ENCODE measurements at places on chromosomes 3 and 15.

DNA sequence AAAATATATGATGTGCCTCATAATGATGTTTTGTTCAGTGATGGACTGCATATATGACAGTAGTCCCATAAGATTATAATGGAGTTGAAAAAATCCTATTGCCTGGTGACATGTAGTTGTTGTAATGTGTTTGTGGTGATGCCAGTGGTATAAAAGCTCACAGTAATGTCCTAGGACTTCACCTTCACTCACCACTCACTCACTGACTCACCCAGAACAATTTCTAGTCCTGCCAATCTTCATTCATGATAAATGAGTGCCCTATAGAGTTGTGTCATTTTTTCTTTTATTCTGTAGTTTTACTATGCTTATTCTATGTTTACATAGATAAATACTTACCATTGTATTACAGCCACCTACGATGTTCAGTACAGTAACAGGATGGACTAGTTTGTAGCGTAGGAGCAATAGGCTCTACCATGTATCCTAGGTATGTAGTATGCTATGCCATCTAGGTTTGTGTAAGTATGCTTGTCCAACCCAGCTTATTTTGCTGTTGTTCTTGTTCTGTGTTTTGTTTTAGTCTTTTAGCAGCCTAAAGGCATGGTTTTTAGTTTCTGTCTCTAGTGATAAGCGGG is 88.5 kb upstream of the LRRFIP2 start:
- DNase-seq, result no peak

GRCh38 chr15:68445351-68445750 is 13.4 kb upstream of the ITGA11 start:
- no peak for DNase-seq

DNA sequence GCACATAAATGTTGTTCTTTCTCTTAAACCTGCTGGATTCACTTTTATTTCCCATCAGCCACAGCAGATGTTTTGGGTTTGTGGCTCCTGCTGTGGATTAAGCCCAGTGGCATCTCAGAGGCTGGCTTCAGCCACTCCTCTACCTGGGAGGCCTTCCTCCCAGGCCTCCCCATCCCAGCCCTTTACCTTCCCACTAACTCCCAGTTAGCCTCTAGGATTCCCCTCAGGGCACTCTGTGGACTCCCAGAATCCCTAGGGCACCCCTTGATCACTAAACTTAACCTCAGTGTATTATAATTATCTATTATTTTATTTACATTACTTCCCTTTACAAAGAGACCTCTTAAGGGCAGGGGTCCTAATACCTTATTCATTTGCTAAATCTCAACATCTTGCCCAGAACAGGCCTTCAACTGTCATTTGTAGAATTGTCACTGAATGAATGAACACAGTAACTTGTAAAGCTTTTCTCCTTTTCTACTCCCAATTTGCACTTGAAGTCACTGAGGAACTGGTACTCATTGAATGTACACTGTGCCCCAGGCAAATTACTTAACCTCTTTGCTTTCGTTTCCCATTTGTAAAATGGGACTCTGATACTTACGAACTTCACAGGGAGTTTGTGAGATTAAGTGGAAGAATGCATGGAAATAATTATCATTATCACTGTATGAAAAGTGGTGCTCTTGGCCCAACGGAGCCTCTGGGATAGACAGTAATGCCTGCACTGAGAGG is 8.3 kb downstream of the CCDC13 start:
- no peak for DNase-seq

GRCh38 chr3:15982667-15983196 is 185.0 kb upstream of the ANKRD28 start:
- no peak for DNase-seq

DNA sequence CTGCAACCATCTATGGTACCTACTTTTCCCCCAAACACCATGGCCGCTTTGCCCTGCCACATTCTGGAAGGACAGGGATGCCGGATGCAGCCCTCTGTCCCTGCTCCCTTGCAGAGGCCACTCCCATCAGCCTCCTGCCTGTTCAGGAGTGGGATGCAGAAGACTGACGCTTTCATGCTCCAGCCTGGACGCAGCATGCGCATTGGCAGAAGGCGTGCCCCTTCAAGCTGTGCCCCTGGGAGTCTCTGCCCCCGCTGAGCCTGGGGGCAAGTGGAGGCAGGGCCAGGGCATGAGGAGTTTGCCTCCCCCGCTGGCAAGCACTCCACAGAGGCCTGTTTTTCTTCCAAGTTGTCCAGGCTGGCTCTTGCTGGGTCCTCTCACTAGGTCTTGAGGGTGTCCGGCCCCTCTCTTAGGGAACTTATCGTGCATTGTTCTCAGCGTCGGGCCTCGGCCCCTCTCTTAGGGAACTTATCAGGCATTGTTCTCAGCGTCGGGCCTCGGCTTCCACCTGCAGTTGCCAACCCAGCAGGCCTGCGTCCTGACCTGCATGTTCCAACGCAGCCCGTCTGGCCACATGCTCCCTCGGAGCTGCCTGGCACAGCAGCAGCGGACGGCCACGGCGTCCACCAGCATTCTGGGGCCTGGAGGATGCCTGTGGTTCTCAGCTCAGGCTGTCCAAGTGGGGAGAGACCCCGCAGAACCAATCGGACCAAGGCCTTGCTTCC is 14.6 kb upstream of the SNRPA1 start:
- no peak for DNase-seq

All from stimulated activated naive B cell treated with anti-CD40 and anti-IgM and Interleukin-4, amounts not matched to agents 10 μg/mL and 1 μg/mL and 100 μg/mL, for 72 hours (primary cell).